Thoracic aorta (tissue), 2 donors: ENCODE measurements at places on chromosomes 12 and 14. TPM values are rescaled to one million over a fixed set of nuclear protein-coding genes. Genes with fewer than 3 reads are reported as not detected.
A peak's percentile ranks its signal among the peaks of the same experiment; 100 is the strongest.

- H3K27ac ChIP-seq = peak overlapping the region; percentile 73
- no peak overlapping the region for H3K4me3 ChIP-seq
- H3K27me3 ChIP-seq = no peaks in the 10 kb centered on the region
- H3K36me3 ChIP-seq = no peaks in the 10 kb centered on the region
- DNase-seq = no peak
- peaks cover 63% of the 10 kb centered on the region for H3K4me1 ChIP-seq
Measured at GRCh38 chr12:104863296-104863948, 94.7 kb downstream of the SLC41A2 start.

DNA sequence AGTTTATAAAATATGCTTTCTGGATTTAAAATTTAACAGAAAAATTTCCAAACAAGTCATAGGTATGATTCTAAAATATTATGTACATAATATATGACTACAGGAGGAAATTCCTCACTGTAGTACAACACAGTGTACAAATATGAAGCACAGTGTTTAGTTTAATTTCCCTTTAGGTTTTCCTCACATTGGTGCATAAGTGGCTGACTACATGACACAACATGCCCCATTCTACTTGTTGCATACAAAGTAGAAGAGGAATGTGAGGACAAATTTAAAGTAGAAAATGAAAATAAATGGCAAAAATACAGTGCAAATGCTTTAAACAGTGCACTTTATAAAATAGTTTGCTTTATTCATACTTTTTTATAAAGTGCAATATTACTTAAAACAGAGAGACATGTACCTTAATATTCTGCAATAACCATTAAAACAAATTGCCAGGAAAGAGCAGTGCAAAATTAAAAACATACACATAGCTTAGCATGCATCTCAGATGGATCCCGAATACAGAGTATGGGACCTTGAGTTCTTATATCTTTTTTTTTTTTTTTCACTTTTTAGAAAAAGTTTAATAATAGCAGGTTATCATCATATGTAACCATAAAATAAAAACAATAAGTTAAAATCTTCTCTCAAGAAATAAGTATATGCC lies 54.8 kb upstream of the TTC7B start:
- DNase-seq = no peak
- H3K36me3 ChIP-seq = no peaks in the 10 kb centered on the region
- H3K27ac ChIP-seq = no peak overlapping the region
- no peak overlapping the region for H3K4me3 ChIP-seq
- no peaks in the 10 kb centered on the region for H3K27me3 ChIP-seq

DNA sequence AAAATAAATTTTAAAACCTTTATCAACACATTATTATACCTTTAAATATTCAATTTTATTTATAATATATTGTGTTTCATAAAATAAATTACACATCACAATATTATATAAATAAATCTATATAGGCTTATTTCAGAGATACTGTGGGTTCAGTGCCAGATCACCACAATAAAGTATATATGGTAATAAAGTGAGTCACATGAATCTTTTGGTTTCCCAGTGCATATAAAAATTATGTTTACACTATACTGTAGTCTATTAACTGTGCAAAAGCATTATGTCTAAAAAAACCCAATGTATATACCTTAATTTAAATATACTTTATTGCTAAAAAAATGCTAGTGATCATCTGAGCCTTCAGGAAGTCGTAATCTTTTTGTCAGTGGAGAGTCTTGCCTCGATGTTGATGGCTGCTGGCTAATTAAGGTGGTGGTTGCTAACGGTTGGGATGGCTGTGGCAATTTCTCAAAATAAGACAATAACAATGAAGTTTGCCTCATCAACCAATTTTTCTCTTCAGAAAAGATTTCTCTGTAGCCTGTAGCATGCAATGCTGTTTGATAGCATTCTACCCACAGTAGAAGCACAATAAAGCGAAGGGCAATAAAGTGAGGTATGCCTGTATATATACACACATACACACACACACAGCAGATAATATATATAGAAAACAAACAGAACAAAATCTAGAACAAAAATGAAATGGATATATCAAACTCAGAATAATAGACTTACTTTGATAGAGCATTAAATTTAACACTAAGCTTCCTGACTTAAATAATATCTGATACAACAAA lies 32.4 kb downstream of the CCDC59 start:
- H3K36me3 ChIP-seq = no peaks in the 10 kb centered on the region
- H3K4me1 ChIP-seq = no peaks in the 10 kb centered on the region
- no peaks in the 10 kb centered on the region for H3K27me3 ChIP-seq
- H3K27ac ChIP-seq = no peak overlapping the region
- no peak overlapping the region for H3K4me3 ChIP-seq
- no peak for DNase-seq

GRCh38 chr14:51513281-51513680 lies 138.4 kb upstream of the FRMD6 start:
- DNase-seq = no peak
- no peak overlapping the region for H3K4me3 ChIP-seq
- no peak overlapping the region for H3K27ac ChIP-seq

Gene TMEM19
- 39.4 TPM for total RNA-seq

- no peaks in the 10 kb centered on the region for H3K36me3 ChIP-seq
- H3K27ac ChIP-seq = no peak within 1 kb of the TSS
- H3K4me3 ChIP-seq = peak within 1 kb of the TSS; percentile 78
- no peak for DNase-seq
Measured at GRCh38 chr14:60648934-60649874, at the start of gene SIX1. SIX1 (minus strand) TSS chr14:60649477; CDS start chr14:60649189, 288 bp downstream.
